Ascending aorta (tissue), 2 donors: ENCODE measurements at places on chromosomes 16 and 17.

- DNase-seq: no peak
These were observed 57.5 kb upstream of the TOB1 start for GRCh38 chr17:50923611-50924010.

GRCh38 chr16:70774261-70774660, 26.7 kb downstream of the VAC14 start:
- DNase-seq: no peak

GRCh38 chr16:60027351-60027750, 1293.2 kb upstream of the GOT2 start:
- no peak for DNase-seq

DNA sequence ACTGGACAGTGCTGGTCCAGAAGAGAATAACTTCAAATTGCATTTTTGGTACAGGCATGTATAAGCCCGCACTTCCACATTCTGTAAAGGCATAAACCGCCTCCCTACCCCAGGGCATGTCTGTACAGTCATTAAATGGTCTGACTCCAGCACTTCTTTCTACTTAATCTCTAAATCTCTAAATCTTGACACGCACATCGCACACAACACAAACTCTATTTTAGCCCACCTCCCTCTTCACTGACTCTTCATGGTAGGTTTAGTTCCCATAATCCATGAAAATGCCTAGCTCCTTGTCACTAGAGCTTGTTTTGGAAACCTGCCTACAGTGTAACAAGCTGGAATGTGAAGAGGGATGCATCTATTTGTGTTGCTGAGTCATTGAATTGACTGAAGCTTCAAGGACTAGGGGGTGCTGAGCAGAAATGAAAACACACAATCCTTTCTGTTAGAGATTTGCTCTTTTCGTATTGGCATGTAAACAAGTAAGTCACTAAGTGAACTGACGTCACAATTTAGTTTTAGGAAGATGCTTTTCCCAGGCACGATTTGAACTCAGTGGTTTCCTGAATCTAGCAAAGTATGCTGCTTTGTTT, 1.6 kb upstream of the DUSP14 start:
- no peak for DNase-seq

DNA sequence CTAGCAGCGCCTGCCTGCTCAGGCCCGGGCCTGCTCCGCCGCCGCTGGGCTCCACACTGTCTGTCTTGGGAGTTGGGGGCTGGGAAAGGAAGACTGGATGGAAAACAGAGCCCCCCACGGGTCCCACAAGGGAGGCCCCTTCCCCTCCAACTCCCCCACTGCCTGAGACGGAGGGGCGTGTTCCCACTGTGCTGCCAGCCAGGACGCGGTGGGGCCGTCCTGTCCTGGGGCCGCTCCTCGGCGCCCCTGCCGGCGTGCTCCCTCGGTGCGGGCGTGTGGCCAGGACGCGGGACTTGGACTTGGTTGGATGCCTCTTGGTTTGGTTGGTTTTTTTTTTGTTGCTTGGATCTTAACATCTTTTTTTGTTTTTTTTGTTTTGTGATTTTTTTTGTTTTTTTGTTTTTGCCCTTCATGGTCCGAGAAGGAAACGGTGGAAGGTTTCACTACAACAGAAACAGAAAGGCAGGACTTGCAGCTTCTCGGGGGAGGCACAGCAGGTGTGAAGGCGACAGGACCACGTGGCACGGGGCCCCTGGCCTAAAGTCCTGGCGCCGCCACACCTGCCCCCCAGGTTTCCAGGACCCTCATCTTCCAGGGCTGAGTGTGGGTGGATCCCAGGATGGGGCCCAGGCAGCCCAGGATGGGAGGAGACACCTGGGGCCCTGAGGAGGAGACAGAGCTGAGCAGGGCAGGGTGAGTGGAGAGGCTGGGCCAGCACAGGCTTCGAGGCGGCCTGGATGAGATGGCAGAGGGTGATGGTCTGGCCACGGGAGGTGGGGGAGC, 16.0 kb downstream of the ENGASE start:
- DNase-seq: no peak

DNA sequence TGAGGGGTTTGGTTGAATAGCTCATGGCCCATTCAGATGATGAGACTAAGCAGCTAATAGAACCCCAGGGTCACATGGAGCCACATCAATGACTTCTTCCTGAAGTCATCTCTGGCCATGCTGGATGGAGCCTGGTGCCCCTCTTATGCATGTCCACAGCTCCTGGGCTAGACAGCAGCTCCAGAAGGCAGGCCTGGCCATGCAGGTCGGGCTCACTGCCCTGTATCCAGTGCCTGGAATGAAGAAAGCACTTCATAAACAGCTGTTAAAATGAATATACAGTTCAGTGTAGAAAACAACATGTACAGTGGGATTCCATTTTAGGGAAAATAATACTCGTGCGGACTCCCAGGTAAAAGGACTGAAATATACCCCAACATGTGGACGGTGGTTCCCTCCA, 73.9 kb downstream of the GNAO1 start:
- DNase-seq: no peak

DNA sequence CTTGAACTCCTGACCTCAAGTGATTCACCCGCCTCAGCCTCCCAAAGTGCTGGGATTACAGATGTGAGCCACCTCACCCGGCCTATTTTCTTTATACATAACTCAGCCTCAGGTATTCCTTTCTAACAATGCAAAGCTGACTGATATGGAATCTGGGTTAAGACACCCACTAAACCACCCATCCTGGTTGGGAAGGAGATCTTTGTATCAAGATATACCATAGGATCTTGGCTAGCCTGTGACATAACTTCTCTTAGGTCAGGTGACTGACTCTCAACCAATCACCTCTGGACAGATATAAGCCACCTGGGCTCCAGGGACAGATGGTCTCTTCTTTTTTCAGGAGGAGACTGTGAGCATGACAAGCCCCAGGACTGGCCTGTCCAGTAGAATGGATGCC, 51.2 kb upstream of the NKD1 start:
- no peak for DNase-seq

- DNase-seq: no peak
These were observed 198.0 kb upstream of the COX10 start for GRCh38 chr17:13871261-13871660.

DNA sequence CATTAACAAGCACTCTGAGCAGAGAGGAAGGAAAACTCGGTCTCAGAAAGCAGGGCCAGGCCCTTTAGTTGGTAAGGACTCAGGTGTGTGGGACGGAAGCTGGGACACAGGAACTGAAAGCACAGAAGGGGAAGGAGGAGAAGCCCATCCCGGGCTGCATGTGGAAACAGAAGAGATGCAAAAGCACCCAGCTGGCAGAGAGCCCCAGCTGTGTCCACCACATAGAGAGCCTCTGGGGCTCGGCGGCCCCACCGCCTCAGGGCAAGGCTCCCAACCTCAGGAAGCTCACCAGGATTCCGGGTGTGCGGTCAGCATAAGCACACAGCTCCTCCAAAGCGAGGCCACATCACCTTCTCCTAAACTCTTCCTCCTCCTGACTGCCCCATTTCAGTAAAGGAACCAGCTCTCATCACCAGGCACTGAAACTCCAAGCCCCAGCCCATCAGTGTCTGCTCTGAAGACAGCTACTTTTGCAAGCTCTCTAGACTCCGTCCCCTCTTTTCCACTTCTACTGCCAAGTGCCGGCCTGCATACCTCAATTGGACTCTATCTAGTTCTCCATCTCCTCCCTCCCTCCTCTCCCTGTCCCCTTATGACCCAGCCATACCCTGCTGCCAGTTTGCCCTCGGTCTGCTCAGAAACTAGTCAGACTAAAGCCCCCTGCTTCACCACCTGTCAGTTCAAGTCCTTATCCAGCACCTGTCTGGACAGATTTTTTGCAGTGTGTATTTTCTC, 6.0 kb downstream of the ST3GAL2 start:
- DNase-seq: no peak

DNA sequence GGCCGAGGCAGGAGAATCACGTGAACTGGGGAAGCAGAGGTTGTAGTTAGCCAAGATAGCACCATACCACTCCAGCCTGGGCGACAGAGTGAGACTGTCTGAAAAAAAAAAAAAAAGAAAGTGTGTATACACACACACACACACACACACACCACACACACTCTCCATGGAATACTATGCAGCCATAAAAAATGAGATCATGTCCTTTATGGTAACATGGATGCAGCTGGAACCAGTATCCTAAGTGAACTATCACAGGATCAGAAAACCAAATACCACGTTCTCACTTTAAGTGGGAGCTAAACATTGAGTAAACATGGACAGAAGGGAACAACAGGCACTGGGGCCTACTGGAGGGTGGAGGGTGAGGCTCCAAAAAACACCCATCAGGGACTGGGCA, 16.7 kb downstream of the NDUFAB1 start:
- no peak for DNase-seq

DNA sequence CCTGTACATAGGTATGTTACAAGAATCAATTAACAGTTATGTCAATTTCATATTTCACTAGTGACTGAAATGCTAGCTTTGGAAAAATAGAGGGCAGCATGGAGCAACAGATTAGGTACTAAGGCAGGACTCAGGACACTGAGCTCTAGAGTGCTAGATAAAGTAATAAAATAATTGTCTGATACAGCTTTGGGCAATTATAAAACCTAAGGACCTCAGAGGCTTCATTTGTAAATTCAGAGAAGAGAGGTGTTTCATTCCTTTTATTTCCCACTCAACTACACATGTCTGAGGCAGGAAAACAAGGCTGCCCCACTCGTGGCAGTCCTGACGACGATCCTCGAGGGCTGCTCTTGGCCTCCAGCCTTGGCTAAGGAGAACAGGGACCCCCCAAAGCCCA, 81.5 kb downstream of the CA4 start:
- no peak for DNase-seq

DNA sequence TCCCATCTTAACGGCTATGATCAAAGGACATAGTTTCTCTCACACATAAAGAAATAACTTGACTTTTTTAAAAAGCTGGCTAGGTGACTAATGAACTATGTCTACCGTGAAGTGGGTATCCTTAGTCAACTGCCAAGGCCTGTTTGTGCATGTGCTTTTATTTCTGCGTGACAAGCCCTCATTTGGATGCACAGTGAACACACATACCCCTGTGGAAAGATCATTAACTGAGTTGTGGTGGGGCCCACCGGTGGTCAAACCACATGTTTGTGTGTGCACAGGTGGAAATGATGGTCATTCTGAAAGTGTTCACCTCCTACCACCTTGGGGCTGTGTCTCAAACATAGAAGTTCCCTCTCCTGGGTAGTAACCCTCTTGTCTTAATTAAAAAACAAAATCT, 256.1 kb upstream of the SALL1 start:
- no peak for DNase-seq

DNA sequence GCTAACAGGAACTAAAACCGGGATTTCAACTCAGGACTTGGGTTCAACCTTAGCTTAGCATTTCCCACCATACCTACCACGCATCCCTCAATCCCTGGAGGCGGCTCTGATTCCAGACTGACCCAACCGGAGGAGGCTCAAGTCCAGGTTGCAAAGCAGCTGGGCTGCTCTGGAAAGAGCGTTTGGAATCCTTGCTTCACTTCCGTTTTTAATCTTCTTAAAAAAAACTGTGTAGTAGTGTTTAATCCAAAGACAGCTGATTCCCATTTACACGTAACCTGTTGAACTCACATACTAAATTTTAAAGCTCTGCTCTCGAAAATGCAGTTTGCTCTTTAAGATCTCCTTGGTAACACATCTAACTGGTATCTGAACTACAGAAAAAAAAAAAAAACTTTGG, 50.0 kb downstream of the NXN start:
- DNase-seq: no peak

DNA sequence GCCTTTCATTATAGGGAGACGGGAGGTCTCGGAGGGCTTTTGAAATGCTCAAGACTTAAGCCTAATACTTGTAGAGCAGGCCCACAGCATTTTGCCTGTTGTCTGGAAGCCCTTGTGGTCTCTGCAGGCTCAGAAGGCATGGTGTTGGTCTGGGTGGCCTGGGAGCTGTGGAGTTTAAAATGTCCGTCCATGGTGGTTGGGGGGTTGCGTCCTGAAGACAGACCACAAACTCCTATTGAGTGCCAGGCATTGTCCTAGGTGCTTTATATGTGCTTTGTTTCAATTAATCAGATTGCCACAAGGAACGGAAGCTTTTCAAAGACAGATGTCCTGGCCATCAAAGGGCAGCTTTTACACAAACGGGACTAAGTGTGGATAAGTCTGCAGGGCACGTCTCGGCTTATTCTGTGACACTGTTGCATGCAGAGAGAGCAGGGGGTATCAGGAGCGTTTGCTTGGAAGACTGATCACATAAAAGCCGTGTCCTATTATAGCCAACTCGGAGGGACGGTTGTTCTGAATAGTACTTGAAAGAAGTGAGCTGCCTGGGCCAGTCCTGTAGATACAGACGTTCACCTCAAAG, 7.8 kb downstream of the NTN1 start:
- peak; percentile 61 for DNase-seq

DNA sequence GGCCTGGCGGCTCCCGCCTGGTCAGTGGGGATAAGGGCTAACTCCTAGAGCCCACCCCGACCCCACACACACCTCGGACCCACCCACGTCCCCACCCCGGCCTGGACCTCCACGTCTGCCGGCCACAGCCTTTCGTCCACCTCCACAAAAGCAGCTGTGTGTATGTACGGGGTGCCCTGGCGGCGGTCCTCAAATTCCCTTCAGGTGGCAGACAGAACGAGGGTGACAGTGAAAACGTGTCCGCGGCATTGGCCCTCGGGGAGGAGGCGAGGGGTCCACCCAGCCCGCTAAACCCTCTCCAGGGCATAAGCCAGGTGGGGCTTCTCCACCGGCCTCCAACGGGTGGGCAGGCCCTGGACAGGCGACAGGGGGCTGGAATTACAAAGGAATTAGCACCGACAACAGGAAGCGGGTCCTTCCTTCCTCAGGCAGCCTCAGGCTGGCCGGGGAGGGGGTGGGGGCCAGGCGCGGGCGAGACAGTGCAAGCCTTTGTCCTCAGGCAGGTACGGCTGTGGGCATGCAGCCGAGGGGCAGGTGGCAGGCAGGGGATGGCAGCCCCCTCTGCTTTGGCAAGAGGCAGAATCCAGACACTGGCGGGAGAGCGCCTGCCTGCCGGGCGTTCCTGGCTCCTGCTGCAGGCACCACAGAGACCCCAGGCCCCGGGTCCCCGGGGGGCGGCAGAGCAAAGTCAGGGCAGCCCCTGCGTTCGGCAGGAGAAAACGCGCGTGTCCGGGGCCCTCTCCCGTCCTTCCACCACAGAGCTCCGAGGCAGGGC, 12.3 kb upstream of the PITPNA start:
- no peak for DNase-seq

DNA sequence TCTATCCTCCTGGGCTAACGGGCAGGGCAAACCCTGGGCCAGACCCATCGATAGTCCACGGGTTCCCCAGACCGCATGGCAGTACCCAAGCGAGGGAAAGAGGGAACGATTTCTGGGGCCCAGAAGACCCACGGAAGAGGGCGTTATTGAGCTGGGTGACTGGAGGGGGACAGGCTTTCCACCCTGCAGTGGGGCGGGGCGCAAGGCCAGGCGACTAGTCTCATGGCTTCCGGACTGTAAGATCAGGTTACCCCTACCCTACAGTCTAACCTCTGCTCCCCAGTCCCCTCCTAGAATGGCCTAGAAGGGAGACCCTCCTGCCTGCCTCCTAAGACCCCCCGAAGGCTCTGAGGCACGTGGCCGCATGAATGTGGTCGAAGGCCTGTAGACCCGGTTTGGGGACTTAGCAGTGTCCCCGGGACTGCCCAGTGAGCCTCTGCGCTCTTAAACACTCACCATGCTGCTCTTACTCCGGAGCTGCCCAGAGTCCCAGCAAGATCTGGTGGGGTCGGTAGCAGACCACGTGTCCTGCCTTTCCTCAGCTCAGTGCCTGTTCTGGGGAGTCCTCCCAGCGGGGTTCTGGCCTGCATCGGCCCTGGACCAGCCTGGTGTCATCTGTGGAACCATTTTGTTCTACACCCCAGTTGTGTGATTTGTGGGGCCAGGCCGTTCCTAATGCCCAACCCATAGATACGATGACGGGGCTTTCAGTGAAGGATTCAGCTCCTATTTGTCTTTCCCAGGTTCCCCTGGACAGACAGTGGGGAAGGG, 13.2 kb upstream of the AURKB start:
- DNase-seq: peak; percentile 84

- no peak for DNase-seq
These were observed 26.2 kb upstream of the OSGIN1 start for GRCh38 chr16:83926726-83927397.
